ENCODE measurements at places on chromosomes 1 and 21.

DNA sequence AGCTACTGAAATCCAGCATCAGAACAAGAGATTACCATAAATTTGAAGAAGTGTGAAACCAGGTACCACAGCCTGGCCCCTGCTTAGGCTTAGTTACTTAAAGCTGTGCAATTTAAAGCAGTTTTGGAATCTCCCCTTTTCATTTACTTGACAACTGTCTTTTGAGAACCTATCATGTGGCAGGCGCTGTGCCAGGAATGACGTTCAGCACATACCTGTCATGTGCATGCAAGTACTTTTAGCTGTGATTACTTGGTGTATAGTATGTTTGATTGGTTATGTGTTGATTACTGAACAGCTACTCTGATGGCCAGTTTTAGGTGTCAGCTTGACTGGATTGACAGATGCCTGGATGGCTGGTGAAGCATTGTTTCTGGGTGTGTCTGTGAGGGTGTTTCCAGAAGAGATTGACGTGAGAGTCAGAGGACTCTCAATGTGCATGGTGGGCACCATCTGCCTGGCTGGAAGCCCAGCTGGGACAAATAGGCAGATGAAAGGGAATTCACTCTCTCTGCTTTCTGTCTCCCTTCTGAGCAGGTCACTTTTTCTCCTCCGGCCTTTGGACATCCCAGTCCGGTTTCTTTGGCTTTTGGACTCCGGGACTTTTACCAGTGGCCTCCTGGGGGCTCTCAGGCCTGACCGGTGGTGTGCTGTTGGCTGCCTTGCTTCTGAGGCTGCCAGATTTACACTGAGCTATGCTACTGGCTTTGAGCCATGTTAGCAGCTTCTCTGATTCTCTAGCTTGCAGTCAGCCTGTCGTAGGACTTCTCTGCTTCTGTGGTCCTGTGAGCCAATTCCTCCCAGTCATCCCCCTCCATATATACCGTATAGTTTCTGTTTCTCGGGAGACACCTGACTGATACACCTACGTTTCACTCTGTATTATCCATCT, 178.0 kb downstream of the RYR2 start:
- no peak for DNase-seq

DNA sequence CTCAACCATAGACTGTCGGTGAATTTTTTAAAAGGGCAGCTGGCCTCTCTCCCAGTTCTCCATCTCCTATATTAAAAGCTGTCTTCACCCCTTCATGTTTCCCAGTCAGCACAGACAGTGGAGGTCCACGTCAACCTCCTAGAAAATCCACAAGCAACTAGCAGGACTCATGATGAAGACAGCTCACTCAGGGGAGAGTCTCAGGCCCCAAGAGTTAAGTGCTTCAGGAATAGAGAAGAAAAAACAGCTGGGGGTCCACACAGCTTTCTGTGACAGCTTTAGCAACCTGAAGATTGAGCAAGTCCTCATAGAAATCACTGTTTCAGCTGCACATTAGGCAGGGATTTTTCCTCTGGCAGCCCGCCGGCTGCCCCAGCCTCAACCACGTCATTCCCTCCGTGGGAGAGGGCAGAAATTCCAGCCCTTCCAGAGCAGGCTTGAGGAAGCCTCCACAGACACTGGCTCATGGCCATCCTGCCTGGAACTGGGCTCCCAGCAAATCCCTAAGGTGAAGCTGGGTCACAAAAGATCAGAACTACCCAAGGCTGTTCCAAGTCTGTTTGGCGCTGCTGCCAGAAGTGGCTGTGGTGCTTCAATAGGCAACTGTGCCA, 15.2 kb downstream of the GPR161 start:
- DNase-seq: no peak

- DNase-seq: no peak
Measured at GRCh38 chr21:32114419-32115035, 164.3 kb downstream of the MIS18A start.

GRCh38 chr1:15207031-15207828, 39.8 kb upstream of the FHAD1 start:
- DNase-seq: no peak

GRCh38 chr1:29557701-29558600, 321.6 kb downstream of the PTPRU start:
- DNase-seq: no peak

Data from RKO (cell line).